ENCODE measurements at places on chromosomes 16 and 17.

DNA sequence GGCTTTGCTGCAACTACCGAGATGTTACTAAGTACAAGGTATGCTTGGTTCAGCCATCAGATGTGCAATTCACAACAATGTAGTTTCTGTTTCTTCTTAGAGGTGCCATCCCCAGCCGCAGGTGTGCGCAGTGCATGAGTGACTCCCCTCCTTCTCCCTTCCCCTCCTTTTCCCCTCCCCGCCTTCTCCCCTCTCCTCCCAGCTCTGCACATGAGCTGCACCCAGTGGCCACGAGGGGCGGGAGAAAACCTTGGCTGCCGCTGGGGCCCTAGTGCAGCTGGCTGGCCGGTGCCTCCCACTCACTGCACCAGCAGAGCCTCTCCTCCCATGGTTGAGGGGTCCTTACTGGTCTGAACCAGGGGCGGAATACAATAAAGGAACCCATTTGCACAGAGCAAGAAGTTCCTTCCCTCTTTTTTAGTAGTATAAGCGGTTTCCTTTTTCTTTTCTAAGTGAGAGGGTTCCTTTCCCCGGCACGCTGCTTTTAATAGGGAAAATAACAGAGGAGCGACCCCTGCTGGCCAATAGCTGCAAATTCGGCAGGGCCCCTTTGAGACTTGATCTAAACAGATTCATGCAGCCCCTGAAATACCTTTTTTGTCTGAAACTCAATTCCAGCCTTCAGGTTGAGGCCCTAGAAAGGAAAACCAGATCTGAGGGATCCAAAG is 7.8 kb upstream of the CCL15 start:
- no peak for DNase-seq

- no peak for DNase-seq
These were observed 653 bp downstream of the SRRM2 start for GRCh38 chr16:2752850-2753732.

DNA sequence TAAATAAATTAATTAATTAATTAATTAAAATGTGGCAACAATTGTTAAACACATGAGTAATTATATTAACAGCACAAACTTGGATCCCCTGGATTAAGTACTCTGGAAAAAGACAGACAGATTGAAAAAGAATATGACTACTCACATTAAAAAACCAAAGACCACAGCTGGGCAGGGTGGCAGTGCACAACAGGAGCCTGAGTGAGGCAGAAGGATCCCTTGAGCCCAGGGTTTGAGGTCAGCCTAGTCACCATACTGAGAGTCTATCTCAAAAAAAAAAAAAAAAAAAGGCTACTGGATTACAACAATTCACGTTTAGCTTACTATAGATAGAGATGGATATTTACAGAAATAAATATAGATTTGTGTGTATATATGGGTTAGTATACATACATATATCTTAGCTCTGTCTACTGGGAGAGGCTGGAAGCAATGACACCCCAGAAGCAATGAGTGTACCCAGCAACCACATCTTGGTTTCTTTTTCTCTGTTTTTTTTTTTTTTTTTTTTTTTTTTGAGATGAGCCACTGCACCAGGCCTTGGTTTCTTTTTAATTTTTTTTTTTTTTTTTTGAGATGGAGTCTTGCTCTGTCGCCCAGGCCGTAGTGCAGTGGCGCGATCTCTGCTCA is 10.6 kb upstream of the SUZ12 start:
- no peak for DNase-seq

DNA sequence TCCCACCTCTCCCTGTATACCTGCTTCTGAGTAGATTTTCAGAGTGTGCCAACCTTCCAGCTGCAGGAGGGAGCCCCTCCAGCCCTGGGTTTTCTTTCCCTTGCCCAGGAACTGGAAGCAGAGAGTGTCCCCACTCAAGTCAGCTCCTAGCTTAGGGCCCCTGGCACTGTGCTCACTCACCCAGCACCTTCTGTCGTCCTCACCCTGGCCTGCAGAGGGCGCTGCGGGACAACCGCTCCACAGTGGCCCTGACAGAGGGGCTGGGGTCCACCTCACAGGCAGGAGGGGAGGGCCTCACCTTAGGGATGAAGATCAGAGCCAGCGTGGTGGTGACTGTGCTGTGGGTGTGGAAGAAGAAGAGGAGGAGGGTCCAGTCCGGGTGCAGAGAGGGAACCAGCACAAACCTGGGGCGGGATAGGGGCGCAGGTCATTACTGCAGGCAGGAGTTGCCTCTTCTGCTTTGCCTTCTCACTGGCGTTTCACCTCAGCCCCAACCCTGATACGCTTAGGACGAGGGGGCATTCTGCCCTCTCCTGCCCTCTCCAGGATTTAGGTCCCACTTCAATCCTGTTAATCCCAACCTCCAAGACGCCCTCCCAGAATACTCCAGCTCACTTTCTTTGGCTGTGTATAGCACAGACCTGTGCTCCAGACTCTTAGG is 10.0 kb downstream of the GPR179 start:
- DNase-seq, result no peak
